Mesothelial cell of epicardium (in vitro differentiated cells): ENCODE measurements at places on chromosomes 7 and 10. TPM values are rescaled to one million over a fixed set of nuclear protein-coding genes. Genes with fewer than 3 reads are reported as not detected.
A peak's percentile ranks its signal among the peaks of the same experiment; 100 is the strongest.

The MEST gene
- total RNA-seq = 598 to 626 TPM (median 616 TPM) in 3 replicates

The SLC18A2 gene
- total RNA-seq = 0.07 to 0.13 TPM (median 0.09 TPM) in 3 replicates

GRCh38 chr7:102119213-102119651 lies 167.4 kb upstream of the SH2B2 start:
- H3K27ac ChIP-seq = peak overlapping the region; percentile 2
- H3K4me1 ChIP-seq = peaks cover 13% of the 10 kb centered on the region

DNA sequence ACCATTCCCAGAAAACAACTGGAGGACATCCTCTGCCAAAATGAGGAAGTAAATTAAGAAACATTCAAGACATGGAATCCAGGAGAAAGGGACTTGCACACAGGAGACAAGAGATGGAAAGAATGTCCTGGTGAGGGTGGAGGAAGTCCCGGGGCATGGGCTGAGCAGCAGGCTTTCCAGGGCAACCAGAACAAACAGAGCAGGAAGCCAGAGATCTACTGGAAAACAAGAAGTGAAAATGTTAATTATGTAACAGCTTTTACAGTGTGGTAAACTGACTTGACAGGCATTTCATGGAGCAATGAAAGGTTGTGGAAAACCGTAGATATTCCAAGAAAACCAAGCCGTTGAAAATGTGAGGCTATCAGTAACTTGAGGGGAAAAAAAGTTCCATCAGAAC lies 55.2 kb upstream of the ZNF746 start:
- no peaks in the 10 kb centered on the region for H3K27me3 ChIP-seq
- DNase-seq = no peak
- no peak overlapping the region for H3K27ac ChIP-seq
- no peaks in the 10 kb centered on the region for H3K4me1 ChIP-seq
- no peak overlapping the region for H3K4me3 ChIP-seq

DNA sequence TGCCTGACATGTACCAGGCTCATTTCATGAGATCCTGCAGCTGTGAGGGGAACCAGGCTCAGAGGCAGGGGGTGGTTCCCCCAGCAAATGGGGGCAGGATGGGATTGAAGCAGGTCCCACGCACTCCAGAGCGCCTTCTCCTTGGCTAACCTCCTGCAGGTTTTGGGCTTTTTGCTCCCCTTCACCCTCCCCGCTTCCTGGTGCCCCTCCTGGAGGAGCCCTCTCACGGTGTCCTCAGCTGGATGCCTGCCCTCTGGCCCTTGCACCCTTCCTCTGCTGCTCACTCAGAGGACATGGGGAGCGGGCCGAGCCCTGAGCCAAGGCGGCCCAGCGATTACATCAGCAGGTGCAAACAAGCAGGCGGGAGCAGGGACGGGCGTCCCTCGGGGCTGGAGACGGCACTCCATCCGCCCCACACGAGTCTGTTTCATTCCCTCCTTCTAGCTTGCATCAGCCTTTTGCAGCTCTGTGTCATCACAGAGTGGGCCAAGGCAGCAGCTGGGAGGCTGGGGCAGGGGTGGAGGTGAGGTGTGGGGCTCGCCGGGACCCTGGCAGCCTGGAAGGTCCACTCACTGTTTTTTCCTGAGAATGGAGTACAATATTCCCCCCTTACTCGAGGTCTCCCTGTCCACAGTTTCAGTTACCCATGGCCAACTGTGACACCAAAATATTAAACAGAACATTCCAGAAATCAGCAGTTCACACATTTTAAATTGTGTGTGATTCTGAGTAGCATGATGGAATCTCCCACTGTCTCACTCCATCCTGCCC lies 52.7 kb upstream of the SLC29A3 start:
- no peaks in the 10 kb centered on the region for H3K36me3 ChIP-seq
- no peaks in the 10 kb centered on the region for H3K27me3 ChIP-seq
- no peak overlapping the region for H3K4me3 ChIP-seq
- no peak for DNase-seq
